ENCODE measurements at places on chromosomes 7 and 10.

DNA sequence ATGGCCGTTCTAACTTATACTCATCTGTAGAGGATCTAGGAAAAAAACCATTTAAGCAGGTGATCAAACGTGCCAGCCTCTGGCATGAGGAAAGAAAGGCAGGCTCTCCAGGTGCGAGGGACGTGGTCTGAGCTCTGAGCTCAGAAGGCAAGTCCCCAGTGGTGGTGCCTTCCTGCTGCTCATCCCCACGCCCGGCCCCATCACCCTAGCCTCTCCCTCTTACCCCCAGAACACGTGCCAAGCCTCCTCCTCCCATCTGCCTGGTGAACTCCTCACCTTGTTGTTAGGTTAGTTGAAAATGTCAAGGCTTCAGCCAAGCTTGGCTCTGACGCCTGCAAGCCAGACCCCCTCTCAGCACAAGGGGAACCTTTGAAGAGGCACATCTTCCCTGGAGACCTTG, 571.2 kb upstream of the MKI67 start:
- no peak for DNase-seq

DNA sequence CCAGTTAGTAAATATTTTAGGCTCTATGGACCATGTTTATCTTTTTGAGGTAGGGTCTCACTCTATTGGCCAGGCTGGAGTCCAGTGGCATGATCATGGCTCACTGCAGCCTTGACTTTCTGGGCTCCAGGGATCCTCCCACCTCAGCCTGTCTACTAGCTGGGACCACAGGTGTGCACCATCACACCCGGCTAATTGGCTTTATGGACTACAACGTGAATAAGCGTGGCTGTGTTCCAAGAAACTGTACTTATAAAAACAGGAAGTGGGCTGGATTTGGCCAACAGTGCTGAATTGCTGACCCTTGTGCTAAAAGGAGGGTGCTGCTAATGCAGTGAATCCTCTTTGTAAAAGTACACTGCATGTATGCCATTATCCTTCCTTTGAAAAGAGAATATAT, 111.7 kb upstream of the CDK13 start:
- no peak for DNase-seq

DNA sequence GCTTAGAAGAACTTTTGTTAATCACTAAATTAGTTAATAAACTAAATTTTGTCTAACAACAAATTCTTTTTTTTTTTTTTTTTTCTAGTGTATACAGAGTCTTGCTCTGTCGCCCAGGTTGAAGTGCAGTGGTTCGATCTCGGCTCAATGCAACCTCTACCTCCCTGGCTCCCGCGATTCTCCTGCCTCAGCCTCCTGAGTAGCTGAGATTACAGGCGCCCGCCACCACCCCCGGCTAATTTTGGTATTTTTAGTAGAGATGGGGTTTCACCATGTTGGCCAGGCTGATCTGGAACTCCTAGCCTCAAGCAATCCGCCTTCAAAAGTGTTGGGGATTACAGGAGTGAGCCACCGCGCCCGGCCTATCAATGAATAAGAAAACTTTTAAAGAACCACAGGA, 1.1 kb upstream of the IQUB start:
- DNase-seq: no peak

DNA sequence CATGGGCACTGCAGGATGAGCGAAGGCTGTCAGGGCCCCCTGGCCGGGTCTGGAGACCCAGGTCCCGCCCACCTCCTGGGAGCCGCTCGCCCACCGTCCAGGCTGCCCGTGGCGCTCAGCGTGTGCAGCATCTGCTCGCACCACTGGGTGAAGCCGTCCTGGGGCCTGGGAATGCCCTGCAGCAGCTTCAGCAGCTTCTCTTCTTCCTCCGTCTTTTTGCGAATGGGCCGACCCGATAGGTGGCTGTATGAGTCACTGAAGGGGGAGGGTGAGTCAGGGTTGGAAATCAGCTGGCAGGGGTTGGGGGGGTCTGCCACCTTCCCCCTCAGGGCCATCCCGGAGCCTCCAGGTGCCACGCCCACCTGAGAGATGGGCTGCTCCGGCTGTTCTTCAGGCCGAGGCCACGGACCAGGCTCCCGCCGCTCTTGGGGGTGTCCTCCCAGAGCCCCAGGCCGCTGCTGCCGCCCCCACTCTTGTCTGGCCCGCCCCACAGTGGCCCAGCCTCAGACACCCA, 8.7 kb downstream of the GNB2 start:
- DNase-seq: peak; percentile 57

DNA sequence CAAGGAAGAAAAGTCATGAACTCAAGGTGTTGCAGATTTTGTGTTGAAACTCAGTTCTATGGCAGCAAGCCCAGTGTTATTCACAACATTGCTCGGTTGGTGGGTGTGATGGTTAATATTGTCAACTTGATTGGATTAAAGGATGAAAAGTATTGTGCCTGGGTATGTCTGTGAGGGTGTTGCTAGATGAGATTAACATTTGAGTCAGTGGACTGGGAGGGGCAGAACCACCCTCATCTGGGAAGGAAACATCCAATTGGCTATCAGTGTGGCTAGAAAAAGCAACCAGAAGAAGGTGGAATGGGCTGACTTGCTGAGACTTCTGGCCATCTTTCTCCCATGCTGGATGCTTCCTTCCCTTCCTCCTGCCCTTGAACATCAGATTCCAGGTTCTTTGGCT, 353.2 kb downstream of the ADRA2A start:
- DNase-seq: no peak

GRCh38 chr7:52507546-52508255, 527.7 kb upstream of the POM121L12 start:
- DNase-seq: no peak

DNA sequence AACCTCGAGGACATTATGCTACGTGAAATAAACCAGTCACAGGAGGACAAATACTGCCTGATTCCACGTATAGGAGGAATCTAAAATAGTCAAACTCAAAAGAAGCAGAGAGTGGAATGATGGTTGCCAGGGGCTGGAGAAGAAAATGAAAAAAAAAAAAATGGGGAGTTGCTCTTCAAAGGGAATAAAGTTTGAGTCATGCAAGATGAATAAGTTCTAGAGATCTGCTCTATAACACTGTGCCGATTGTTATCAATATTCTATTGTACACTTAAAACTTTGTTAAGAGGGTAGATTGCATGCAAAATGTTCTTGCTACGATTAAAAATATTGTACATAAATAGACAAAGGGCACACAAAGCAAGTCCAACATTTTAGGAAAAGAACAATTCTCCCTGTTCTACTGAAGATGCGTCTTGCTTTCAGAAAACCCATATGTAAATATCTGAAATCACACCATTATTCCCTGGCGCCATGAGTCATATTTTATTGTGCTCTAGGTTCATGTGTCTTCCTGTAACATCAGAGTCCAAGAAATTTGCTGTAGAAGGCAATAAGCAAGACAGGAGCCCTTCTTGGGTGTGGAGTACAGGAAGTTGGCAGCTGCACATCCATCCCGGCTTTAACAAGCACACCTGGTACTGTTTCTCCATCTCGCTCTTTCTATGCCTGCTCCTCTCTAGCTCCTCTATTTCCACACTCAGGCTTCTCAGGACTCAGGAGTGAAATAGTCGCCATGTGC, 145.9 kb downstream of the GFRA1 start:
- DNase-seq: no peak

DNA sequence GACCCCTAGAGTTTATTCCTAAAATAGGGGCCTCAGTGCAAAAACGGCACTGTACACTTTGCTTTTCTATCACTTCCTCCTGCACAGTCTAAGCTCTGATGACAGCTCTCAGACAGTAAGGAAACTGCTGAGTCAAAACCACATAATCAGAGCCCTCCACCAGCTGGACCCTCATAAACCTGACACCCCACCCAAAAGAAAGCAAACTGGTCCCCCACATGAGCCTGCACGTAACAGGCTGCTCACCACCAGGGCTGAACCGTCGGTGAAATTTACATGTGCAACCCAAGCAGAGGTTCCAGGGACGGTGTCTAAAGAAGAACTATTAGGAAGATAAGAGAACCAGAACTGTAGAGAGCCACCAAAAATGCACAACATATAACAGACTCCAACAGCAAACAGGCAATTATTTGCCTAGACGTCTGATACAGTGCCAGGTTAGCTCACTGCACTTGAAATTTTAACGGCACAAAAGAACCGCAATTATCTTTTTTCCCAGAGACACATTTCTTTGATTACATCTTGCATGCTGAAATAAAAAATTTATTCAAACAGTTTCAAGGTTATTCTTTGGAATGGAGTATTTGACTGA, 19.6 kb downstream of the SGMS1 start:
- DNase-seq: no peak

- no peak for DNase-seq
Measured at GRCh38 chr7:17359610-17360009, 61.2 kb downstream of the AHR start.

- DNase-seq: no peak
Measured at GRCh38 chr10:117133273-117134055, 4.6 kb downstream of the VAX1 start.

- DNase-seq: no peak
Measured at GRCh38 chr7:152006336-152006735, 19.1 kb upstream of the GALNT11 start.

GRCh38 chr10:101485207-101485606, 102.8 kb downstream of the POLL start:
- DNase-seq: no peak

DNA sequence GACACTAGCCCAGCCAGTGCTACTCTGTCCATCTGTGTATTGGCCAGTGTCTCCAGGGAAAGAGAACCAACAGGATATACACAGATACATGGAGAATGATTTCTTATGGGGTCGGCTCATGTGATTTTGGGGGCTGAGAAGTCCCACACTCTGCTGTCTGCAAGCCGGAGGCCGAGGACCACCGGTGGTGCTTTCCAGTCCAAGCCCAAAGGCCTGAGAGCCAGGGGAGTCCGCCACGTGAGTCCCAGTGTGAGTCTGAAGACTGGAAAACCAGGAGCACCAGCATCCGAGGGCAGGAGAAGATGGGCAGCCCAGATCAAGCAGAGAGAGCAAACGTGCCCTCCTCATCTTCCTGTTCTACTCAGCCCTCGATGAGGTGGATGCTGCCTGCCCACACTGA, 71.5 kb downstream of the C10orf143 start:
- DNase-seq: no peak

GRCh38 chr7:114652041-114652440, 237.4 kb downstream of the FOXP2 start:
- DNase-seq: no peak

DNA sequence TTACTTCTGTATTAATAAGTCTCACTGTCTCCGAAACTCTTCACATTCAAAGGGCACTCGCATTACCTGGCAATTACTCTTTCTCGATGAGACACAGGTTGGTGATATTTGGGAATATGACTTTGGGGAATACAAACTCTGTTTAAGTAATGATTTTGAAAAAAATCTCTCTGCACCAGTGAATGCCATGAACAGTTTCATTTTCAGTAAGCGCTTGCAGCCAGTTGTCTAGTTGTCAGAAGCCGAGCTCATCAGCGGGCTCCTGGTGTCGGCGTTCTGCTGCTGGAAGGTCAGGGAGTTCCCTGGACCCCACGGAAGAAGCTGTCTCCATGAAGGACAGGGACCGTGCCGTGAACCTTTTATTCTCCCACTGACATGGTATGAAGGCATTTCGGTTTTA, 57.7 kb downstream of the PTPRE start:
- DNase-seq: no peak

- DNase-seq: no peak
Measured at GRCh38 chr10:62031507-62031906, 130.0 kb downstream of the ARID5B start.

GRCh38 chr10:98636921-98637329, 190.2 kb upstream of the HPS1 start:
- peak; percentile 6 for DNase-seq

GRCh38 chr7:147721962-147722830, 868.4 kb upstream of the C7orf33 start:
- DNase-seq: no peak

DNA sequence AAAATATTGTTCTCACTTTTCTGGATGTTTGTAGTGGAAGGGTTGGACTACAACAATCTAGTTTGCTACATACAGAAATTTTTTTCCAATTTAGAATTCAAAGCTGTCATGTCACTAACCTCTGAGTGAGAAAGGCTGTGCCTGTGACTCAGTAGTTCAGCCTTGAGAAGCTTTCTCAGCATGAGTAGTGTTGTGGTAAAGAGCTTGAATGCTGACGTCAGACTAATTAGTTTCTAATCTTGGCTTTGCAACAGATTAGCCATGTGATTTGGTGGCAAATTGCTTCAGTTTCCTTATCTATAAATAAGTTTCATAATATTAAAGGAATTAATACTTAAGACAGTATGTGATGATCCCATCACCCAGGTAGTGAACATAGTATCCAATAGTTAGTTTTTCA, 83.8 kb downstream of the ABCA13 start:
- no peak for DNase-seq

DNA sequence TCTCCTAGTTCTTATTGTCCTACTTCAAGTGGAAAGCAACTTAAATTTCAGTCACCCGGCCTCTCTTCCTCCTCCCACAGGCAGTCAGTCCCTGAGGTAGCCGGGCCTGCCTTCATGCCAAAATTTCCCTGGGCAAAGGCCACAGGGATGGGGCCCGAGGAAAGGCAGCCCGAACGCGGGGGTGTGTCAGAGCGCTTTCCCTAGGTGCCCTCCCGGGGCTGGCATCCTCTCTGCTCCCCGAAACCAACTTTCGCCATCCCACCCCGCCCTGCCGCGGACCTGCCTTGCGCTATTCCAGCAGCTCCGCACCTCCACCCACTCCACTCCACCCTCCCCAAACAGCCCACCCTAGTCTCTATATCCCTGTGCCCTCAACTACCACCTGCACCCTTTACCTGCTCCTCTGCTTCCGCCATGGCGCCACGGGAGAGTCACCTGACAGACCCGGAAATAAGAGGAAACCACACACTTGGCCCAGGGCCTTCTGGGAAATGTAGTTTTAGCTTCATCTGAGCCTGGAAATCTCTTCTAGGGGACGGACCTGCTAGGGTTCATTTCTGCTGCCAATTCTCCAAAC, at the start of gene VPS41:
Gene VPS41, minus strand, starts transcription at position 433 of the 577 bp plus-strand sequence. Its CDS starts 17 bp downstream, at position 416.
- peak; percentile 51 for DNase-seq
